ENCODE measurements at places on chromosomes 16 and 17. TPM values are rescaled to one million over a fixed set of nuclear protein-coding genes. Genes with fewer than 3 reads are reported as not detected.

The PNPO gene
- total RNA-seq, result 54.1 TPM

GRCh38 chr16:88956546-88957432, 20.2 kb downstream of the CBFA2T3 start:
- DNase-seq, result peak; percentile 72

DNA sequence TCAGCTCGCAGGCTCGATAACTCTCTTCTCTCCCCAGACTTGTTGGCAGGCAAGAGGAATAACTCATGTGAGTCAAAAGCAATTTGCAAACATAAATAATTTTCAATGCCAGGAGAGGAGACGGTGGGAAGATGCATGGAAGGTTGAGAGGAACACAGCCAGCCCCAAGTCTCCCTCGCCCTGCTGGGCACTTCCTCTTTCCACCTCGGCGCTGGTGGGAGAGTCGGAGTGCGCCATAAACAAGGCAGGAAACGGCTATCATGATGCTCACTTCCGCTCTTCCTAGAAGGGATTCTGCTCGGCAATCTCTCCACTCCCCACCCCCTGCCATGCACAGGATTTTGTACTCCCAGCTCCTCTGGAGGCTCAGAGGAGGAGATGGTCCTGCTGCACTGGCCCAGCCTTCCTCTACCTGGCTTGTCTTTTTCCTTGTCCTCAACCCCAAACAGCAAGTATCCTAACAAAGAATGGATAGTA, 13.0 kb downstream of the CBX4 start:
- DNase-seq, result no peak

DNA sequence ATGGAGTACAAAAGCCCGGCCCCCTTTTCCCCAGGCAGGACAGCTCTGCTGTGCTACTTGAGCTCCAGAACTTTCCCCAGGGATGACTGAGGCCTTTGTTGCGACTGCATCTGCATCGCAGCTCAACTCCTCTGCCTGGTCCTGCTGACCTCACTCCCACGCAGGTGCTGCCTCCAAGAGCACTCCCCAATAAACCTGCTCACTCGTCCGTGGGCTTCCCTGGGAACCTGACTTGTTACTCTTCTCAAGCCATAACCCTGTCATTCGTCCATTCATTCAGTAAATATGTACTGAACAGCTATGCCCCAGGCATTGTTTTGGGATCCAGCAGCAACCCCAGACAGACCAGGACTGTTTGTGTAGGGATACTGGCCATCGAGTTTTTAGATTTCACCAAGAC, 11.6 kb upstream of the RMI2 start:
- DNase-seq, result no peak

- DNase-seq, result peak; percentile 36
Measured at GRCh38 chr17:11644265-11645212, 46.3 kb downstream of the DNAH9 start.

DNA sequence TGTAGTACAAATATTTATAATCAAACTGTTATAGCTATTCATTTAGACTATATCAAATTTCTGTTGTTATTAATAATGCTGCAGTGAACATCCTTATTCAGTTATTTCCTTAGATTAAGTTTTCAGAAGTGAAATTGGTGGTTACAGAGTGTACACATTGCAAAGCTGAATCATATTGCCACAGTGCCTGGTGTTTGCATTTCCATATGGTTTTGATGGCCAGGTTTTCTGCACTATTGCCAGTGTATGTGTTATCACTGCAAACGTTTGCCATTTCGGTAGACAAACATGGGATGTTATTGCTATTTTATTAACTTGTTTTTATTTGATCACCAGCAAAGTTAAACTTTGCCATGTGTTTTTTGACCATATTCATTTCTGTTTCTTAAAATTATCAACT, 259.4 kb downstream of the CDH13 start:
- no peak for DNase-seq

Measured in LHCN-M2 (cell line).